GM04504 (cell line): ENCODE measurements at places on chromosomes 7 and 10.

DNA sequence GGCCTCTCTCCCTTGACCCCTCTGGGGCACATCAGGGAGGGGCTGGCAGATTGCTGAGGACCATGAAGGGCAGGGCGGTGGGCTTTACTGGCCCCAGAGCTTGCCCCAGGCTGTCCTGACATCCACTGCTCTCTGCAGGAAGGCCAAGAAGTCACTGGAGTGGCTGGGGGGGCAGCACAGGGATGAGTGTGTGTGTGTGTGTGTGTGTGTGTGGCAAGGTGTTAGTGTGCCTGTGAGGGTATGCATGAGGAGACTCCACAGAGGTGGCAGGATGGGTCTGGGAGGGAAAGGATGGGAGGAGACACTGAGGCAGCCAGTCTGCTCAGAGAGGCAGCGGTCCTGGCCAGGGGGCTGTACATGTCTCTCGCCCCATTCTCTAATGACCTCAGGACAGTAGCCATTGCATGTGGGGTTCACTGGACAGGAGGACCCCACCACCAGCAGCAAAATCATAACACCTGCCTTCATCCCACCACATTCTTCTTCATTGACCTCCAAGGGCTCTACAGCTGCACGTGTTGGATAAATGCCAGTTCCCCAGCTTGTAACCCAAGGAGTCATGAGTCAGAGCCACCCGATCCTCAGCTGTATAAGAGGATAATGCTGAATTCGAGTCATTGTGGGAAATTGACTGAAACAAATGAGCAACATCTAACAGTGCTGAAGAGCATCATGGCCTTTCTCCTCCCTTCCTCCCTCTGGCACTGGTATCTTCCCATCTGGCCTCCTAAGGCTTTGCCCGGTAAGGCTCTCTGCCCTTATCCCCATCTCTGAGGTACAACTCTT, 720.5 kb downstream of the GRID1 start:
- DNase-seq, result no peak

DNA sequence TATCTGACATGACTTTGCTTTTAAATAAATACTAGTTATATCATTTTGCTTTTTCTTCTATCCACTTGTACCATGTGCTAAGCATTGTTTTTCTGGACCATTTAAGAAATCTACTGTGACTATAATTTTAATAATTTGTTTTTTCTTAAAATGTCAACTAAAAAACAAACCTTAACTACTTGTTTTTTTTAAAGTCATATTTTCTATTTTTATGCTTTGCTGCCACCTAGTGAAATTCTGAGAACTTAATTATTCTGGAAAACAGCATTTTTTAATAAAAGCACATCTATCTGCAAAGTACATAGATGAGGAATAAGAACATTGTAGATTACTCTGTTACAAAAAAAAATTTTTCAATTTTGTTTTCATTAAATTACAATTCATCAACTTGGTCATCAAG, 47.4 kb downstream of the ORC5 start:
- DNase-seq, result no peak

- DNase-seq, result peak; percentile 80
These were observed at the start of gene PPIF for GRCh38 chr10:79347226-79347893. Gene PPIF, plus strand, starts transcription at chr10:79347469. Its CDS starts 80 bp downstream, at chr10:79347549.

DNA sequence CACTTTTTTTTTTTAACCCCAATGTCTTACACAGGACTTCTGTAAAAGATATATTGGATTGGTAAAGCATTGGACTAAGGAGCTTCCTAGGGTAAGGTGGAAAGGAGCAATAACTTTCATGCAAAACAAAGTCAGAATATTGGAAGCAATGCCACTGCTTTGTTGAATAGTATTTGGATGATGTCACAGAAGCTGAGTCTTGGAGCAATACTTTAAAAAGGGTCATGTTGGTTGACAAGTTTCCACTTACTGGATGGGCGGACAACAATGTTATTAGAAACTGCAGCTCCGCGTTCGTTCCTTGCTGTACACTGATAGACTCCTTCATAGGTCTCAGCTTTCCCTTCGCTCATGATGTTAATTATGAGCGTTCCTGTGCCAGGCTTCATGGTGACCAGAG, 101.9 kb upstream of the LAMB4 start:
- no peak for DNase-seq

DNA sequence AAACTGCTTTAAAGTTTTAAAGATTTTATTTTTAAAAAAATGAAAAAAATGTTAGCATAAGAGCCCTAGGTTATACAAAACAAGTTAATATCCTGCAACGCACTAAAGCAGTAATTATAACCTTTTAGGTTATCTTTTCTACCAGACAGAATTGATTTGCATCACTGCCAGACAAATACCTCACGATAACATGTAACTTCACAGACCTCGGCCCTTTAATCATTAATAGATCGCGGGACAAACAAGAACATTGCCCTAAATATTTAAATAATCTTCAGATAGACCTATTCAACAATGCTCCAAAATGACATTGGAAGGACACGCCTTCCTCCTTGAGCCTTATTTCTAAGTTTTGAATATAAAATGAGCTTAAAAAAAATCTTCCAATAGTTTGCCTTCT, 23.8 kb upstream of the C7orf33 start:
- DNase-seq, result no peak

DNA sequence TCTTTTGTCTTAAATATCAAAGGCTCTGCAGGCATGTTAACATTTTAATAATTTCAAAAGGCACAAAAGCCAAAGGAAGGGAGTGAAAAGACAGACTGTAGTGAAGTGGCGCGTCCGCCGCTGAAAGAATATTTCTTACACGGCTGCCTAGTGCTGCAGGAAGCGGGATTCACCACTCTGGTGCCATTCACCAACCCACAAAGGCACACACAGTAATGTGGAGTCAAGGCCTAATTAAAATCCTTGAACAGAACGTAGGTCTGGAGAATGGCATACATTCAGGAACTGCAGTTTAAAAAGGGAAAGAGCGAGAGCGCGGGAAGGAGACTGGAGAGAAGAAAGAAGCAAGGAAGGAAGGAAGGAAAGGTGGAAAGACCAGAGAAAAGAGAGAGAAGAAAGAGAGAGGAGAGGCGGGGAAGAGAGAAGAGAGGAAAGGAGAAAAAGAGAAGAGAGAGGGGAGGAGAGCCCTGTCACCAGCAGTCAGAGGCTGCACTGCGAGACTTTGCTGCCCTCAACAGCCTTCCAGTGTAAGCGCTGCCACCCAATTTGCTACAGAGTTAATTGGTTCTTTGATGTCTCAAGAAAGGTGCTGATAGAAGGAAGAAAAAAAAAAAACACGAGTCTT, 554.0 kb downstream of the MDFIC start:
- DNase-seq, result no peak

- no peak for DNase-seq
These were observed 527 bp downstream of the PDIA4 start for GRCh38 chr7:149027611-149028345.

- DNase-seq, result no peak
These were observed 46.2 kb downstream of the WDR11 start for GRCh38 chr10:120897343-120897742.

- DNase-seq, result no peak
These were observed 296.2 kb downstream of the HTR7 start for GRCh38 chr10:90561666-90562065.

GRCh38 chr7:25858525-25859411, 293.2 kb upstream of the NFE2L3 start:
- no peak for DNase-seq
